ENCODE measurements at places on chromosomes 4 and X.

DNA sequence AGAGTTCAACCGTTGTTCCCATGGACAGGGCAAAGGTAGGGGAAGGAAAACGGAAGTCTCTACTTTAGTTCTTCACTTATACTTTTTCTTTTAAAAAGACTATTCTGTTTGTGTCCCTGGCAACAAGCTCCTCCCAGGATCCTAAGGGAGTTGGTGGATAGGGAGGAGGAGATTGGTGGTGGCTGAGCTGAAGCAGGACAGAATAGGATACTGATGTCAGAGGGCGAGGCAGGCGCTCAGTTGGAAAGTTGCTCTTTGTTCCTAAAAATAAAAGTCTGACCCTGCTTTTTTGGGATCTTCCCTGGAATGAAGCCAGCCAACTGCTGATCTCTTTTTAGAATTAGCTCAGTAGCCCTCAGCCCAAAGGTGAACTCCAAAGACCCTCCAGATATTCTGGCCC lies 104.7 kb downstream of the MGST2 start:
- DNase-seq, result no peak

GRCh38 chrX:24153178-24153795 lies 3.8 kb downstream of the ZFX start:
- DNase-seq, result peak; percentile 54

DNA sequence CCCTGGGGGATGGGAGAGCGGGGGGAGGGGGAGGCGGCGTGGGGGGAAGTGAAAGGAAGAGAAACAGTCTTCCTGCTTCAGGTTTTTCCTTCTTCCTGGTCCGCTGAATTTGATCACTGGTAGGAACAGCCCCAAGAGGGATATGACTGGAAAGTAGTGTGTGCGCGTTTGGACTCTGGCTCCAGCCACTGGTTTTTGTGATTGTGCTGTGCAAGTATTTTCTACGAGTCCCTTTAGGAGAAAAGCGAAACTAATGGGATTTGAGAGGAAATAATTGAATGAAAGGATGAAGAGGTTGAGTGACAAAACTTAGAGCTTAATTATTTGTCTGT lies 836 bp downstream of the PRRG1 start:
- DNase-seq, result no peak

DNA sequence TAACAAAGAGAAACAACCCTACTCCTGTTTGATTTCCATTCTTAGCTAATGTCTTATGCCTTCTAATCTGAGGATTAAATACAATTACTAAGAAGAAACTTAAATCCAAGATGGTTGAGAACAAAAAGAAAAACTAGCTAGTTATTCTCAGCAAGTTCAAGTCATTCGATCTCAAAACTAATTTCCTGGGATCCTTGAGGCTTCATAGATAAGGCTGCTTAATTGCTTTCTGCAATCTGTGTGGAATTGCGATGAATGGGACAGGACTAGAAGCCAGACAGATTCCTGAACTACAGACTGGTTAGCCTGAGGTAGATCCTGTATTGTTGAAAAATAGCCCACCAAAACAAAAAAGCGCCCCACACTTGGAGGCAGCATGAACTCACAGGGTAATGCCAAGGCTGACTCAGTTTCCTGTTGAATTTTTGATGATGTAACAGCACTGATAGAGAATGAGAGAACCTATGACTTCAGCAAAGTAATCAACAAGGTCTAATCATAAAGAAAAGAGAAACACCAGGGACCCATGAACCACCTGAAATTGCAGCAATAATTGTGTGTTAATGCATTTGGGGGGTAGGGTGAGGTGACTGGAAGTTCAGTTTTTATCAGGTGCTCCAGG lies 33.9 kb downstream of the KLHL15 start:
- DNase-seq, result no peak

GRCh38 chr4:37489697-37490096 lies 196.5 kb downstream of the RELL1 start:
- no peak for DNase-seq

GRCh38 chr4:100635899-100636298 lies 118.1 kb upstream of the EMCN start:
- DNase-seq, result no peak

- DNase-seq, result peak; percentile 77
These were observed 48.9 kb upstream of the AADAT start for GRCh38 chr4:170138580-170139194.

- DNase-seq, result no peak
These were observed 65.6 kb upstream of the BLTP1 start for GRCh38 chr4:122086338-122087065.

DNA sequence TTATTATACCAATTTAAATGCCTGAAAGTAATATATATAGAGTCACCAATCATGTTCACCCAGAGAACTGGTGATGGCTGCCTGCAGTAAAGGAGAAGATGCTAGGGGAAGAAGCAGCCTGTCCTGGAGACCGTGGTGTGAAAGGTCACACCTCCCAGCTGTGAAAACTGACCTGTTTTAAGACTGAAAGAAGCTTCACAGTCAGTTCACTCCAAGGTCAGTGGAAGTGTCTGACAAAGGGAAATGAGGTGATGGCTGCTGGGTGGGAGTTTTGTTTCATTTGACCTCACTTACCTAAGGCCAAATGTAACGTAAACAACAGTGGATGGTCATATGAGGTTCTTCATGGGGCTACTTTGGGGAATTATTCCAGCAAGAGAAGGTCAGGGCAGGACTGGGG lies 352.1 kb upstream of the GATB start:
- DNase-seq, result no peak

DNA sequence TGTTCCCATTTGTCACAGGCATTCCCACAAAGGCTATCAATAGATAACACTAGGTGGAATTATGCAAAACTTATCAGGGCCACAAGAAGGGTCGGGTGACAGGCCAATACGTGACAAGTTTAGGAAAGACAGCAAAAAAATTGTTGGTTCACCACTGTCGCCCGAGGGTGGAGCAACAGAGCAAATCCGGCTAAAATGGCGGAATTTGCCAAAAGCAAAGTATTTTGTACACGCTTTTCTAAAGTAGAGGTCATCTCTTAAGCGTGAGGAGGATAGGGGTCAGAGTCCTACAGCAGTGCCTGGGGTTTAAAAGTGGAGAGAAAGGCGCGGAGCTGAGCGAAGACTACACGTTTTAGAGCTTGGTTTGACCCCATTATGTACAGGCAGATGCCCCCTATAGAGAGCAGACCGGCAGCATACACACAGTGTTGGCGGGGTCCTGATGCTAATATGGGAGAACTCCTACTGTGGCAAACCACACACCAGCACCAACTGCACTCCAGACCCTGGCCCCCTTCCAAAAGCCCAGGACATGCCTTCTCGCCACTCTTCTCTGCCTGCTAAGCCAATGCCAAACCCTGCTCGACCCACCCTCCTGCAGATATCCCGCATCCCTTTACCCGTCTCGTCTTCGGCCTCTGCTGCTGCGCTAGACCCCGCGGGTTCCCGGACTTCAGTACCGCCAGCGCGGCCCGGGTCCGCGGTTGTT lies 733 bp downstream of the CCNA2 start:
- peak; percentile 71 for DNase-seq

GRCh38 chr4:178037459-178038214 lies 595.4 kb upstream of the AGA start:
- DNase-seq, result peak; percentile 40

DNA sequence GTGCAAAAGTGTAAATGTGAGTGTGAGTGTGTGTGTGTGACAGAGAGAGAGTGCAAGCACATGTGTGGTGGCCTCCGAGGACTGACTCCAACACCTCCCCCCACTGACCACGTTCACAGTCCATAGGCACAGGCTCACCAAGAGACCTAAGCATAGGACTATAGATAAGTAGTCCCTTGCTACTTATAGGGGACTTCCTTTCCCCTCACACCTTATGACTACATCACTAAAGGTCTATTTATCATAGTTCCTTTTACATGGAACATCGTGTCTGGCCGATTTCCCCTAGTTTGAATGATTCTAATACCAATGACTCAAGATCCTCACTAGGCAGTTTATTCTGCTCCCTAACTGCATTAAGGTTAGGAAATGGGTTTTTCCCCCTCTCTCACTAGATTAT lies 17.8 kb downstream of the FRMPD3 start:
- no peak for DNase-seq

DNA sequence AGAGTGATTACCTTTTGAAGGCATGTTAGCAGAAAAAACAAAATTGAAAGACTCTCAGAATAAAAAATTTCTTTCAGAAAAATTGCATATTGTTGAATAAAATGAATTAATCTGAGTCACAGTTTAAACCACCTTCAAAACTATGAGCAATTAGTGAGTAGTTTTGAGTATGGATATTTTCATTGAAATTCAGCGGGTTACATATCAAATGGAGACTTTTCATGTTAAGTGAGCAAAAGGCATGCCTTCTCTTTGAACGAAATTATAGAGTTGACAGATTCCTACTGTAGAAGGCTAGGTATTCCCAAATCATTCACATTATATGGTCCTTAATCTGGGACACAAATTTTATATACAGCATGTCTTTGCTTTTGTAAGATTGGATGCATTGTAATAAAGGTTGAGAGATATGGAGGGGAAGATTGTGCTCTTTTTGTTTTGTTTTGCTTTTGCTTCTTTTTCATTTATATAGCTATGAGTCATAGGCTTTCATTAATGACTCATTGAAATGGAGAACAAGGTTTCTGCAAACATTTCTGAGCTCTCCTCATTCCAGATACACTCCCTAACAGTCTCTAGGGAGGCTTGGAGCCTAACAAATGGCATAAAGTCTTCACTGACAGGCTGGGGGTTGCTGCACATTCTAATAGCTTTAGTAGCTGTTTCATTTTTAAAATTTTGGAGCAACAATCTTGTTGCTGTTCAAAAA lies 21.6 kb downstream of the PCDH18 start:
- DNase-seq, result peak; percentile 65

DNA sequence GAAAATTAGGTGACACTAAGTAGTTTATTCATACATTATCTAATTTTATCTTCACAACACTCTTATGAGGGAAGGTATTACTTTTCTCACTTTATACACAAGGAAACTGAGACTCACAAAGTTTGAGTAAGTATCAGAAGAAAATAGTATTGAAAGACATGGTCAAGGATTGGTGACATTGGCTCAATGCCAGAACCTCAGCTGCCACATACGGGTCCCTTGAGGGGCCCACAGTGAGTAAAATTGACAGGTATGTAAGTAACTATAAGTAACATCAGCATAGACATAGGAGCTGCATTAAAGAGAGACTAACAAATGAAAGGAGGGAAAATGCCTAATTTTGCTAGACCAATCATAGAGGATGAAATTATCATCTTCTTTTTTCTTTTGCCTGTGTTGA lies 134.1 kb downstream of the COX18 start:
- no peak for DNase-seq

DNA sequence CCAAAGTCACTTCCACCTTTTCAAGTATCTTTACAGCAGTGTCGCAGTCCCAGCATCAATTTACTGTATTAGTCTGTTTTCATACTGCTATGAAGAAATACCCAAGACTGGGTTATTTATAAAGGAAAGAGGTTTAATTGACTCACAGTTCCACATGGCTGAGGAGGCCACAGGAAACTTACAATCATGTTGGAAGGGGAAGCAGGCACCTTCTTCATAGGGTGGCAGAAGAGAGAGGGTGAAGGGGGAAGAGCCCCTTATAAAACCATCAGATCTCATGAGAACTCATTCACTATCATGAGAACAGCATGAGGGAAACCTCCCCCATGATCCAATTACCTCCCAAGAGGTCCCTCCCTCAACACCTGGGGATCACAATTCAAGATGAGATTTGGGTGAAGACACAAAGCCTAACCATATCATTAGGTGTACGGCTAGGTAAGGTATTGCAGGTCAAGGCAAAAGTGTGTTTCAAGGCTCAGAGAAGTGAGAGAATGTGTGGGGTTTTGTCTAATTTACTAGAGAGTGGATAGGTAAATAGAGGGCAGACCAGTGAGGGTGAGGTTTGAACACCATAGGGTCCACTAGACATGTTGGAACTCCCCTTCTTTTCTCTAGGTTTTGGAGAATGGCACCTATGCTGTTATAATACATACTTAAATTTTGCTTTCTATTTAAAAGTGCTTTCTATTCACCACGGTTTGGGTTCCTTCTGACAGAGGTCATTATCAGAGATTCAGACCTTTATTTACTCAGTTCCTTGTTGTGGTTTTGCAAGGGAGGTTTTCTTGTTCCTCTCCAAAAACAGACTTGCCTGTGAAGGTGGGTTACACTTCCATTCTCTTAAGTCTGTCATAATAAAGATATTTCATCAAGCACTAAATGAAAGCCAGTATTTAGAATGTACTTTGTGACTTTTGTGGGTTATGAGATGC lies 186.6 kb downstream of the CPEB2 start:
- DNase-seq, result no peak

DNA sequence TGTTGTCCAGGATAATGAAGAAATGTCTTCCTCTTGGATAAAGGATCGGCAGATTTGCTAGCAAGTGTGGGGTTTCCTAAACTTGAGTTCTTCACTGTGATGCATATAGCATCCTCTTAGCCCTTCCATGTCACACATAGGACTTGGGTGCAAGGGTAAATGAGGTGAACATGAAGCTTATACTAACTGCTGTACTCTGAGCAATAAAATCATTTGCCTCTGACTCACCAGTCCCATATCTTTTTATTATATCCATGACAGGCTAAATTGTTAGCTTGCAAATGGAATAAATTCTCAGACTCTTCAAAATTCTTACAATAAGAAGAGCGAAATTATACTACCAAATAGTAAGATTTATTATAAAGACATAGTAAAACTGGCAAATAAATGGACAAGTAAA lies 14.7 kb upstream of the TBC1D1 start:
- DNase-seq, result no peak

- no peak for DNase-seq
These were observed 604.6 kb upstream of the GRIA3 start for GRCh38 chrX:122579526-122579925.

- no peak for DNase-seq
These were observed 30.9 kb downstream of the RNF212 start for GRCh38 chr4:1082215-1083182.

GRCh38 chr4:182294451-182294850 lies 51.2 kb downstream of the TENM3 start:
- DNase-seq, result no peak

DNA sequence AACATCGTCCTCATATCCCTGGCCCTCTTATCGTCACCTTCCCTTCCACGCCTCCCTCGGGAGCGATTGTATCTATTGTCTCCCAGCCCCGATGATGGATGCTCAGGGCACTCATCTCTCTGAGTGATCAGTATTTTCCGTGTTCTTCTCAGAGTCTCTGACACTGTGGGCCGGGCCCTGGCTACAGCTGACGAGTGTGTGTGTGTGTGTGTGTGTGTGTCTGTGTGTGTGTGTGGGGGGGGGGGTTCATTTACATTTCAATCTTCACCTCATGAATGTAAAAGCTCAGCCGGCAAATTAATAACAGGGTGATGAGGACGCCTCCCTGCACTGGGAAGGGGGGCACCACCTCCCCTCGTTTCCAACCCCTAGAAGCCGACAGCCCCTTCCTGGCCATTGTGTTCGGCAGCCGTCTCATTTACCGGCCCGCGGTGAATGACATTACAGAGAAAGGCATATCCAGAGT lies 159.5 kb downstream of the SHOX start:
- DNase-seq, result no peak

GRCh38 chrX:1751781-1752180 lies 136.9 kb downstream of the ASMT start:
- DNase-seq, result no peak

DNA sequence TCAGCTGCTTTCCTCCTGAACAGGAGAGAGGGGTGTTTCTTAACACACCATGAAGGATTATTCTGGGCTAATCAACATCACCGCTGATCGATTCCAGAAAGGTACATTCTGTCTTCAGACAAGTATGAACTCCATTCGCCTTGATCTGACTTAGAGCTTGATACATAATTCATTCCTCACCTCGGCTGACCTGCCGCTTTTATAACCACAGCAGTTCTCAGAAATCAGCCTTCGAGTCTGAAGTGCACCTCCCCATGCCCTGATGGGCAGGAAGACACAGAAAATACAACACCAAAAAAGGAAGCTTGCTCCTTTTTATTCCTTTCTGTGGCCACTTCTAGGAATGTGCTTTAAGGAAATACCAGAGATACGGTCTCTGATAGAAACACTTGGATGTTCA lies 85.7 kb downstream of the JAKMIP1 start:
- DNase-seq, result no peak
